ENCODE measurements at places on chromosomes 12 and 14.

GRCh38 chr12:48145981-48146380, 11.3 kb downstream of the ASB8 start:
- no peak for DNase-seq

GRCh38 chr12:19287302-19287701, 152.0 kb upstream of the AEBP2 start:
- DNase-seq = no peak

GRCh38 chr12:91454179-91454578, 271.6 kb upstream of the DCN start:
- DNase-seq = no peak

GRCh38 chr14:94780536-94781399, 10.9 kb upstream of the GSC start:
- DNase-seq = no peak

GRCh38 chr12:120489018-120489417, 6.9 kb upstream of the DYNLL1 start:
- no peak for DNase-seq

- DNase-seq = no peak
These were observed 426.9 kb upstream of the MIS18BP1 start for GRCh38 chr14:45679853-45680252.

DNA sequence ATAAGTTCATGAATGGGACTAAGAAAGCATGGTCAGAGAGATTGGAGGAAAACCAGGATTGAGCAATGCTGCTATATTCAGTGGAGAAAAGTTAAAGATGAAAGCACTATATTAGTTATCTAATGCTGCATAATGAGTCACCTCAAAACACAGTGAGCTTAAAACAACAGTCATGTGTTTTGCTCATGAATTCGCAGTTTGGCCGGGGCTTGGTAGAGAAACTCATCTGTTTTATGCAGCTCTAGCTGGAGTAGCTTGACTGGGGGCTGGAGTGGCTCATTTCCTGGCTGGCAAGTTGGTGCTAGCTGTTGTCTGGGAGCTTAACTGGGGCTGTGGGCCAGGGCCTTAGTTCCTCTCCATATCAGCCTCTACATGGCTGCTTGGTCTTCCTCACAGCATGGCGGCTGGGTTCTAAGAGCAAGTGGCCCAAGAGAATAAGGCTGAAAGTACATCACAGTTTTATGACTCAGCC, 90.1 kb downstream of the ADCK1 start:
- no peak for DNase-seq

GRCh38 chr12:131123817-131124216, 170.1 kb downstream of the ADGRD1 start:
- DNase-seq = no peak

DNA sequence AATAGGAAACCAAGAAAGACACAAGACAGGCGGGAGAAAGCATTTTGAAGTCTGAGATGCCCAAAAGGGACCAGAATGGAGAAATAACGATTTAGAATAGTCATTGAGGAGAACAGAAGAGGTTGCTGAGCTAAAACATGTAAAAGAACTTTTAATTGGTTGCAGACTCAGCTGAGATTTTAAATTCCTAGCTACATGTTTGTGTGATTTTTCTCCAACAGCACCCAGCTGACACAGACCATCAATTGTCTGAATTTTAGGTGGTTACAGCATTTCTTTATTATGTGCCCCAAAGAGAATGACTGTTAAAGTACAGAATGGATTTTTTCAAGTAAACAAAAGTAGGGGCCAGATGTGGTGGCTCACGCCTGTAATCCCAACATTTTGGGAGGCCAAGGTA, 50.3 kb downstream of the BAZ1A start:
- no peak for DNase-seq

GRCh38 chr14:85675957-85676356, 146.0 kb downstream of the FLRT2 start:
- no peak for DNase-seq

GRCh38 chr12:53968214-53969127, 4.5 kb upstream of the HOXC11 start:
- DNase-seq = no peak

GRCh38 chr14:64971943-64972791, at the start of gene RAB15:
RAB15 (minus strand) TSS chr14:64972336; CDS start chr14:64972076, 260 bp downstream.
- no peak for DNase-seq

DNA sequence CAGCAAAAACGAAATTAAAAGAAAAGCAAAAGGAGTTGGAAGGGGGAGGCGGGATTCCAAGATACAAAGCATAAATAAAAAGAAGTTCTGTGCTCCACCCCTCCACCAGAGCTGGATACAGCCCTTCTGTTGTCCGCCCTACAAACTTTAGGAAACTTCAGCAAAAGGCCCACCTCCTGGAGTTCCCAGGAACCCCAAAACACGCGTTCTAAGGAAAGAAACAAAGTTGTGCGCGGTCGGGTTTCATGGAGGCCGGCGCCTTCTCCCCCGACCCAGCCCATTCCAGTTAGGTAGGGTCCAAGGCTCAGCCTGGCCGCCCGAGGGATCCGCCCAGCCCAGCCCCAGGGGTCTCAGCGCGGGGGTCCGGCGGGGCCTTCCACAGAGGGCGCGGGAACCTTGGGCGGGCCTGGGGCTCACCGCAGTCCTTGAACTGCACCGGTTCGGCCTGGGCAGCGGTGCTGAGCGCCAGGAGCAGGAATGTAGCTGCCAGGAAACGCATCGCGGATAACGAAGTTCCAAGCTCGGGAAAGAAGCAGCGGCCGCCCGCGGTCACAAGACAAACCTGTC, at the start of gene NPC2:
Gene NPC2, minus strand, starts transcription at position 530 of the 567 bp plus-strand sequence. Its CDS starts 31 bp downstream, at position 499.
- DNase-seq = no peak

GRCh38 chr14:32330351-32331111, 1.4 kb downstream of the AKAP6 start:
- peak; percentile 99 for DNase-seq

GRCh38 chr14:56491299-56492285, 88.0 kb upstream of the TMEM260 start:
- DNase-seq = peak; percentile 86

- DNase-seq = no peak
These were observed 167.7 kb upstream of the CDKN3 start for GRCh38 chr14:54229136-54229535.

- DNase-seq = no peak
These were observed 63.7 kb downstream of the SLC24A4 start for GRCh38 chr14:92386637-92387036.

DNA sequence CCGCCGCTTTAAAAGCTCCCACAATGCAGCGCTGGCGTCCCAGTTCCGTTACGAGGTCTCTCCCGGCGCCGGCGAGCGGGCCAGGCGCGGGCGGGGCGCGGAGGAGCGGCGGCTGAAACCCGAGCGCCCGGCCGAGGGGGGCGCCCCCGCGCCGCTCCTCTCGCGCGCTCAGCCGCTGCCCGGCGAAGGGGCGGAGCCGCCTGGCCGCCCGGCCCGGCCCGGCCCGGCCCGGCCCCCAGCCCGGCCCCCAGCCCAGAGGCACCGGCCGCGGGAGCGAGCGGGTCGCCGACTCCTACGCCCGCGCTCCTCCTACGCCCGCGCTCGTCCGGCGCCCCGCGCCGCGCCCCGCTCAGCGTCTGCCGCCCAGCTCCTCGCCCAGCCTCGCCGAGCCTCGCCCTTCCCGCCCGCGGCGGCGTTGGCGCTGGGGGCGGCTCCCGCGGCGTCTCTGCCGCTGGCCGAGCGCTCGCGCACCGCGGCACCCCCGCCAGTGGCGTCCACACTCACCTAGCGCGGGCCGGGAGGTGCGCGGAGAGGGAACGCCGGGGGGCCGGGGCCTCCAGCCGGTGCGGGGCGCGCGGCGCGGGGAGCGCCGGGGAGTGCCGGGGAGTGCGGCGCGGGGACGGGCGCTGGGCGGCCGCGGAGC, at the start of gene RASSF8:
Gene RASSF8, plus strand, starts transcription at position 255 of the 643 bp plus-strand sequence. CDS start 96,662 bp downstream, outside the sequence.
- DNase-seq = no peak

GRCh38 chr12:42327227-42327590, 1.2 kb downstream of the PPHLN1 start:
- DNase-seq = no peak

DNA sequence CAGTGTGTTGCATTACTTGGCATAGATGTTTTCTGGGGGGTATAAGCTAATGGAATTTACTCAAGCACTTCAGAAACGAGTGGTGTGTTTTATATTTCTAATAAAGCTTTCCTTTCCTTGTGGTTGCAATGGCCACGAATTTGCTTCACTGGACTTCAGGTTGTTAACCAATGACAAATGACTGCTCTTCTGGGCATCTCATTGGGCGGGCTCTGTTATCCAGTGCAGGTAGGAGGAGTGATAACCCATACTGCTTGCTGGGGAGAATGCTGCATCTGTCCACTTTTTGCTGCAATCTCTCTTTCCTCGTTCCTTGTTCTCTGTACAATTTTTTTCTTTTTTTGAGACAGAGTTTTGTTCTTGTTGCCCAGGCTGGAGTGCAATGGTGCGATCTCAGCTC, 80.0 kb upstream of the RPH3A start:
- no peak for DNase-seq

DNA sequence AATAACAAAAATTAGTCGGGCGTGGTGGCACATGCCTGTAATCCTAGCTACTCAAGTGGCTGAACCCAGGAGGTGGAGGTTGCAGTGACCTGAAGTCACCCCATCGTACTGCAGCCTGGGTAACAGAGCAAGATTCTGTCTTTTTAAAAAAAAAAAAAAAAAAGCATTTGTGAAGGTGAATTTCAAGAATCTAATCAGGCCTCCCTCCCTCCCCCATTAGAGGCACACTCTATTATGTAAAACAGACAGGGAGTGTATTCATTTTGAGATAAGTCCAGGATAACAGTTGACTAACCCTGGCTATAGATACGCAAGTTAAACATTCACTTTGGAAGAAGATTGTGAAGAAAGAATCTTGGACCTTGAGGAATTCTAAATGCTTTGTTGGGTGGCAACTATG, 2.9 kb downstream of the RESF1 start:
- no peak for DNase-seq

DNA sequence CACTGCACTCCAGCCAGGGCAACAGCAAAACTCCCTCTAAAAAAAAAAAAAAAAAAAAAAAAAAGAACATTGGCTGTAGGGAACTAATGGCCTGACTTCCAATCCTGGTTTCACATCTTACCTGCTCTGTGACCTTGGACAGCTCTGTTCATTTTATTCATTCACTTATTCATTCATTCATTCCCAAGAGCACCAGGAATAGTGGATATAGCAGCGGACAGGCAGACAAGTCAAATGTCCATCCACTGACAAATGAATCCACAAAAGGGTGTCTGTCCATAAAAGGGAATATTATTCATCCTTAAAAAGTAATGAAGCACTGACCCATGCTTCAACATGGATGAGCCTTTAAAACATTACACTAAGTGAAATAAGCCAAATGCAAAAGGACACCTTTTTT, 27.6 kb upstream of the C12orf76 start:
- DNase-seq = no peak

- no peak for DNase-seq
These were observed 153.5 kb downstream of the RBM19 start for GRCh38 chr12:113812411-113813228.

DNA sequence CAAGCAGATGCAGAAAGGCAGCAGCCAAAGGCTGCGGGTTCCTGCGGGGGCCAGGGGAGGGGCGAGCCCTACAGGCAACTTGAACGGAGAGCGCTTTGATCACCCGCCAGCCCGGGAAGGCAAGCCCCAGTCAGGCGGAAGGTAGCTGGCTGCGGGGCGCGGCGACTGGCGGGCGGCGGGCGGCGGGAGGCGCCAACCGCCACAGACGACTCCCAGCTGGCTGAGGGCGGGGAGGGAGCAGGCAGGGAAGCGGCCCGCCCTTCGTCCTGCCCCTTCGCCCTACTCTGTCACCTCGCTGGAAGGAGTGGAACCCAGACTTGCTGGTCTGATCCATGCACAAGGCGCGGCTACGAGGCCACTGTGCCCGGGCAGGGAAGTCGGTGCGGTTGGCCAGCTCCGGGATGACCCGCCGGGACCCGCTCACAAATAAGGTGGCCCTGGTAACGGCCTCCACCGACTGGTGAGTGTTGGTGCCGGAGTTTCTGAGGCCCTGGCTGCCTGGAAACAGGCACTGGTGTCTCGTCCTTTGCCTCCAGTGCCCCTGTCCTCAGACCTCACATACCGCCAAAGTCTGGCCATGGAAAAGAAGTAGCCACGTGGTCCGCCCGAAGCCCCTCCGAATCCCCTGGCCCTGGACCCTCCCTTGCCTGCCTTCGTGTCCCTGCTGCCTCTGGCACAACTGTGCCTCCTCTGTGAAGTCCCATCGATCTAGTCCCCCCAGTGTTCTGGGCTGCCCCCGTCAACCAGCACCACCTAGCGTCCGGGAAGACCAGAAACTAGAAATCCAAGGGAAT, 15.4 kb upstream of the CARMIL3 start:
- peak; percentile 48 for DNase-seq
